ENCODE measurements at places on chromosomes 2 and 18. TPM values are rescaled to one million over a fixed set of nuclear protein-coding genes. Genes with fewer than 3 reads are reported as not detected.

UGT1A6 gene
- total RNA-seq, result not detected

RBBP8 gene
- total RNA-seq, result 33.3 TPM

- DNase-seq, result no peak
These were observed 16.6 kb downstream of the CFLAR start for GRCh38 chr2:201132518-201132917.

DNA sequence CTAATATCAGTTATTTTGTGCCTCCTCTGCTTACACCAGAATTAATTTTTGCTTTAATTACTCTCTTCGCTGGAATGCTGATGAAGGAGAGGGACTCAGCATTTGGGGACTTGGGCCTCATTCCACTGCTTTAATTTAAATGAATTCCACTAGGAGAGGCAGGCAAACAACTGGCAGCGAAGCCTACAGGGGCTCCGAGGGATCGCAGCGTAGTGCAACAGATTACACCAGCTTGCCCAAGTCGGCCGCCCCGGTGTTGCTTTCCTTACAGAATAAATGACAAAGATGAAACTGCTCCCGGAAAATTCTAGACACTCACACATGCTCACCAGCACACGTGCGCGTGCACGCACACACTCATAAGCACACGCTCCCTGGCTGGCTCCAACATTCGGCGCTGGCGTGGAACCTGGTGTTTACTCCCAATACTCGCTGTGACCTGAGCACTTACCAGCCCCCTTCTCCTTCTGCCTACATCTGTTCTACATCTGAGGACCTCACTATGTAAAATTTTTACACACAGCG, 175.4 kb downstream of the ZNF521 start:
- peak; percentile 26 for DNase-seq

- DNase-seq, result no peak
These were observed 24.9 kb downstream of the FHL2 start for GRCh38 chr2:105373895-105374401.

All from WTC11 (cell line).